CD4-positive, alpha-beta T cell (primary cell): ENCODE measurements at places on chromosomes 16 and 17.
A peak's percentile ranks its signal among the peaks of the same experiment; 100 is the strongest.

DNA sequence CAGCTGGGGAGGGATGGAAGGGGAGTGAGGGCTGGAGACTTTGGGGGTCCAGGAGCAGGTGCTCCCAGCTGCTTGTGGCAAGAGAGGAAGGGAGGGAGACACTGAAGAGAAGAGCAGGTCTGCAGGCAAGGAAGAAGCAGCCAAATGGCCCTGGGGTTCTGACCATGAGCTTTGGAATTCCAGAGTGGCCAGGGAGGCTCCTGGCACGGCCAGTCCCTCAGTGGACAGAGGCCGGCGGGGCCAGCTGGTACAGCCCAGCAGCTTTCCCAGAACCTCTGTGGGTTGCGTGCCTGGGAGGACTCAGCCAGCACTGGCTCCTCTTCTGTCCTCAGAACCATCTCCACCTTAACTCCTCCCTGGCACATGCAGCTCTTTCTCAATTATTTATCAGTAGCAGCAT lies 233.0 kb downstream of the MSI2 start:
- no peak for DNase-seq

DNA sequence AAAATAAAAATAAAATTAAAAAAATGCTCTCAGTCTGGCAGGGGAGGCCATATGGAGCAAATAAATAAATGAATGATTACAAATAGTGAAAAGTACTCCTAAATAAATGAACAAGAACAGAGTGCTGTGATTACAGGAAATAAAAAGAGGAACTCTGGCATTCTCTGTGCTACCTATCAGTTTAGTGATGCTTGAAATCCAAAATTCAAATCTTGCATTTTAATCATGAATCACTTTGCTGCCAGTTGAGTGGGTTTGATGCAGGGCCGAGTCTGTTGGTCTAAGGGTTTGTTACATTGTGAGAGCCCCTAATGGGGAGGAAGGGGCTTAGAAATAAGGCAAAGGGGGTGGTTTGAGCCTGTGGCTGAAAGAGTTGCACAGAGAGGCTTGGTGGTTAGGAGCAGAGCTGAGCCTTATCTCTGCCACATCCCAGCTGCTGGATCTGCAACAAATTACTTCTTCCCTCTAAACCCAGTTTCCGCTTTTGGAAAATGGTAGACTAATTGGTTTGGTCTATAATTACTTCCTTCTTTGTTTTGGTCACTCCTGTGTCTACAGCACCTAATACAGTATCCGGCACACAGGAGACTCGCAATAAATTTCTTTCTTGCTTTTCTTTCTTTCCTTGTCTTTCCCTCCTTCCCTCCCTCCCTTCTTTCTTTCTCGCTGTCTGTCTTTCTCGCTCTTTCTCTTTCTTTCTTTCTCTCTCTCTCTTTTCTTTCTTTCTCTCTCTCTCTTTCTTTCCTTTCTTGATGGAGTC lies 6.3 kb upstream of the ABCC1 start:
- DNase-seq, result no peak

GRCh38 chr16:4383591-4384444 lies 12.2 kb downstream of the VASN start:
- no peak for DNase-seq

GRCh38 chr16:86048221-86048620 lies 149.3 kb downstream of the IRF8 start:
- DNase-seq, result no peak

DNA sequence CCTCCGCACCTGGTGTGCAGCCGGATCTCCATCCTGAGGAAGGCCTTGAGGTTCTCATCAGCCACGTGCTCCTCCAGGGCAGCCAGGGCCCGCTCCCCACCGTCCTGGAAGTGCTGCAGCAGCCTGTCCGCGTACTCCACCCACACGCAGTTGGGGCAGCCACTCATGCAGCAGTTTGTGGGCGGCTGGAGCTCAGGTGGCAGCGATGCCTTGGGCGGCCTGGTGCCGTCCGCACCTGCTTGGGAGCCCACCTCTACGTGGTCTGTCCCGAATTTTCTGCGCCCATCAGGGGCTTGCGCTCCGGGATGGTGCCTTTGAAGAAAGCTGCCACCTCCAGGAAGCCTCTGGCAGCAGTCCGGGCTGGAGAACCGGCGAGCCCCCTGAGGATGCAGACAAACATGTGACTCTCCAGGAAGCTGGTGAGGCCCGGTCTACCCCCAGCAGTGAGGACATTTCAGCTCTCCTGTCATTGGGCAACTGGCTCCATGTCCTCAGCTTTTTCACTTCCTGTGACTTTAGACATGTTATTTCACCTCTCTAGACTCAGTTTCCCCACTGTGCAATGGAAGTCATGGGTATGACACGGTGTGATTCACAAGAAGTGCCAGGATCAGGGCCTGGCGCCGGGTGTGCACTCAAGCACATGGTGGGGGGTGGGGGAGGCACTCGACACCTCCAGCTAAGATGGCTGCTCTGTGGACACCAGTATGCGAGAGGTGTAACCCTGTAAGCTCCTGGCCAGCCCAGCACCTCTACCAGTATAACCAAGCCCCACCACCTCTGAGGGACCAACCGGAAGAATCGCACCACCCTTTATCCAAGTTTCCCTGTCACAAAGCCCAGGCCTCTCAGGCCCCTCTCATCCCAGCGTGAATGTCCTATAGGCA lies 957 bp downstream of the OXLD1 start:
- peak; percentile 66 for DNase-seq

DNA sequence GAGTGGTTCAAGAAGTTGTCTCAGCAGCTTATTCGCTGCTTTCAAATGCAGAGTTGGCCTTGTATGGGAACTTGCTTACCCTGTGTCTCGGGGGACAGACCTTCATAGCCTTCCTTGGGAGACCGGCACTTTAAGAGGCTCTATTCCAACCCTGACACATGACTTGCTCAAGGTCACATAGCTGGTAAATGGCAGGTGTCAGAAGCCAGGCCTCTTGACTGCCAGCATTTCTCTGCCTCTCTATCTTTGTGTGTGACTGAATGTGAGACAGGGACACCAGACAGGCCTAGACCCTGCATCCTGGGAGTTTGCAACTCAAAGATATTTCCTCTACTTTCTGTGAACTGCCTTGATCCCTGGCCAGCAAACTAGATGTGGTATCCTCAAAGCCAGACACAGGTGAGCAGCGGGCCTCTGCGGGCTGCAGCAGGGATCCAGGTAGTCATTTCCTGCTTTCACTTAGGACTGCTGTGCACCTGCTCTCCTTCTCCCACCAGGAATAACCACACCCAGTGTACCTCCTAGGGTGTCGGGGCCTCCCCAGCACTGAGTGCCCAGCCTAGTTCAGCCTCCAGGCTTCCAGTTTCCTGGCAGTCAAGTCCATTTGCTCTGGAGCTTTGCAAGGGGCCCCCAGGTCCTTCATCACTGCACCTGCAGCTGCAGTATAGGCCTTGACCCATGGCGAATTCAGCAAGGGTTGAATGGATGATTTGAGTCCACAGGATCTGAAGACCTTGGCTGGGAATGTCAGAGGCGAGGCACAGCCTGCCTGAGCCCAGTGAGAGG lies 116.6 kb upstream of the TNRC6C start:
- DNase-seq, result no peak

GRCh38 chr17:56393156-56393555 lies 200.3 kb upstream of the NOG start:
- DNase-seq, result no peak

GRCh38 chr16:88442383-88442726 lies 10.7 kb upstream of the ZFPM1 start:
- no peak for DNase-seq

- peak; percentile 9 for DNase-seq
These were observed 99.4 kb downstream of the CYLD start for GRCh38 chr16:50841081-50841886.

DNA sequence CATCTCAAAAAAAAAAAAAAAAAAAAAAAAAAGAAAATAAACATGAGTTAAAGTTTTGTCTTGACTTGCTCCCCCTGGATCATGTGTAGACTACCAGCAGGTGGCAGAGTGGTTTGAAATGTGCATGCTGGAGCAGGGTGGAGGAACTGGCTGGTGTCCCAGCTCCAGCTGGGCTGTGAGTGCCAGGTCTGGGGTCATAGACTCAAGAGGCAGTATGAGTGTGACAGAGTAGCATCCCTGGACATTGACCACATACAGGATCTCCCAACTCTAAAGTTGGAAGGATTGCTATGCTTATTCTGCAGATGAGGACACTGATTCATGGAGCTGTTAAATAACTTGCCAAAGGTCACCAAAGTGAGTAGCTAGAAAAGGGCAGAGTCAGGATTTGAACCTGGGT lies 198.0 kb upstream of the MPHOSPH6 start:
- DNase-seq, result no peak

DNA sequence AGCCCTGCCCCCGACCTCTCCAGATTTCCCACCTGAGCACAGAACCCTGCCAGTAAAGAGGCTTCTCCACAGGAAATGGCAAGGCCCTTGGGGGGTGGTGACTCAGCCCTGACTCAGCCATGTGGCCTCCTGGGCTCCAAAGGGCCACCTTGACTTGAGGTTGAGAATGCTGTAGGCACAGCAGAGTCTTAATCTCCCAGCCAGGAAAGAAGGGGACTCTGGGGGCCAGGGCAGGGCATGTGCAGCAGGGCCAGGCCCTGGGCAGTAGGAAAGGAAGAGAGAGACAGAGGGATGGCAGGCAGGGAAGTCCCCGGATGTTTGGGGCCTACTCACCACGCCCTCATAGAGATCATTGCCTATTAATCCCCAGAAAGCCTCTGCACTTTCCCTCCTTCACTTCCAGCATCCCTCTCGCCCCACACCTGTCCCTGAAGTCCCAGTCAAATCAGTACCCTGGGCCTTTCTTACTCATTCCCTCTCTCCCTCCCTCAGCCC lies 4.8 kb upstream of the ITGA3 start:
- DNase-seq, result no peak
